Left lung (tissue), 14 donors: ENCODE measurements at places on chromosomes 7 and 10. TPM values are rescaled to one million over a fixed set of nuclear protein-coding genes. Genes with fewer than 3 reads are reported as not detected.
A peak's percentile ranks its signal among the peaks of the same experiment; 100 is the strongest.

GRCh38 chr10:62694537-62695126 is 109.9 kb upstream of the ADO start:
- no peak for DNase-seq

GRCh38 chr7:23474094-23474828 is 4.0 kb upstream of the IGF2BP3 start:
- peak; percentile 94 for DNase-seq

- DNase-seq = no peak
Measured at GRCh38 chr10:104308439-104308903, 29.8 kb downstream of the ITPRIP start.

DNA sequence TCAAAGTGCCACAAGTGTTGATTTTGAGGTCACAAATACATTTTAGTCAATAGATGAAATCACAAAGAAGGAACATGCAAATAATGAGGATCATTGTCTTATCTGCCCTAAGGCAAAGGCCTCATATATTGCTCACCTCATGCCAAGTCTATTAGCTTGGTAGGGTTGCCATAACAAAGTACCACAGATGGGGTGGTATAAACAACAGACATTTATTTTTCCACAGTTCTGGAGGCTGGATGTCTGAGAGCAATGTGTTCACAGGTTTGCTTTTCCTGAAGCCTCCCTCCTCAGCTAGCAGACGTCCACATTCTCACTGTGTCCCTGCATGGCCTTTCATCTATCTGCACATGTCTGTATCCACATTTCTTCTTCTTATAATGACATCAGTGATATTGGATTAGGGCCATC is 59.6 kb downstream of the RELN start:
- DNase-seq = no peak

DNA sequence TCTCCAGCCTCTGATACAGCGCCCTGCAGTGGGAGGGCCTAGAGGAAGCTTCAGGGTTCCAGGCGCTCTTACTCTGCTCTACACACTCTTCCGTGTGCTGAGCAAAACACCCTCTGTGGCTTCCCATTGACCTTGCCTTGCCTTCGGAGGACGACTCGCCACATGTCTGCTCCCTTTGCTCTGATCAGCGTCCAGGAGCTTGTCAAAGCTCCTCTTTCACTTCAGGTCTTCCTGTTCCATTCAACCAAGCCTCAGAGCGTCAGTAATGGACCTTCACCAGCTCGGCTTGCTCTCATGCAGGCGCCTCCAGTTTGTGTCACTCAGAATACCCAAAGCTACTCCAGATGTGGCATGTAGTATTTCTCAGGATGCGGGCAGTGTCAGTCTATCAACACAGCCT is 173.9 kb downstream of the ARID5B start:
- DNase-seq = no peak

GRCh38 chr10:6347391-6347951 is 144.7 kb downstream of the PFKFB3 start:
- no peak for DNase-seq

GRCh38 chr7:94276795-94277194 is 117.9 kb upstream of the COL1A2 start:
- peak; percentile 60 for DNase-seq

GRCh38 chr10:42979181-42979580 is 97.7 kb upstream of the RET start:
- DNase-seq = no peak

DNA sequence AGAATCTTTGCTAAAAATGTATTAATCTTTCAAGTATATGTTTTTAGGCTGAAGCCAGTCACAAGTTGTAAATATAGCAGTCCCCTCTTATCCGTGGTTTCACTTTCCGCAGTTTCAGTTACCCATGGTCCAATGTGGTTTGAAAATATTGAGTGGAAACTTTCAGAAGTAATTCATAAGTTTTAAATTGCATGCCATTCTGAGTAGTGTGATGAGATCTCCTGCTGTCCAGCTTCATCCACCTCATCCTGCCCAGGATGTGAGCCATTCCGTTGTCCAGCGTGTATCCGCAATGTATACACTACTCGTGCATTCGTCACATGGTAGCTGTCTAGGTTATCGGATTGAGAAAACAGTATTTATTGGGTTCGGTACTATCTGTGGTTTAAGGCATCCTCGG is 12.2 kb downstream of the PDCD4 start:
- no peak for DNase-seq

DNA sequence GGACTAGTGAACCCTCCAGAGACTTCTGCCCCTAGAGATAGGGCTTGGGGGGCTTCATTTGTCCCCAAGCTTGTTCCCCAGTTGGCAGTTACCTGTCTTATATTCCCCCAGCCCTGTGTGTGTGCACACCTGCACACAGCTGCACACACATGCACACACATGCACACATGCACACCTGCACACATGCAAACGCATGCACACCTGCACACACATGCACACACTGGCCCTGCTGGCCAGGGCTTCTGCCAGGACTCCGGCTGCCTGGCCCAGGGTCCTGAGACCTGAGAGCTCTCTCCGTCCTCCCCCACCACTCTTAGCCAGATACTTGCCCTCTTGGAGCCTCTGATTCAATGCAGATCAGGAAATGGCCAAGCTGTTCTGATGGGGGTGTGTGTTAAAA is 6.7 kb downstream of the ZMIZ1 start:
- DNase-seq = peak; percentile 62

GRCh38 chr10:16754765-16755164 is 62.5 kb downstream of the RSU1 start:
- DNase-seq = no peak

GRCh38 chr7:68200051-68200670 is 1203.5 kb downstream of the TYW1 start:
- no peak for DNase-seq

DNA sequence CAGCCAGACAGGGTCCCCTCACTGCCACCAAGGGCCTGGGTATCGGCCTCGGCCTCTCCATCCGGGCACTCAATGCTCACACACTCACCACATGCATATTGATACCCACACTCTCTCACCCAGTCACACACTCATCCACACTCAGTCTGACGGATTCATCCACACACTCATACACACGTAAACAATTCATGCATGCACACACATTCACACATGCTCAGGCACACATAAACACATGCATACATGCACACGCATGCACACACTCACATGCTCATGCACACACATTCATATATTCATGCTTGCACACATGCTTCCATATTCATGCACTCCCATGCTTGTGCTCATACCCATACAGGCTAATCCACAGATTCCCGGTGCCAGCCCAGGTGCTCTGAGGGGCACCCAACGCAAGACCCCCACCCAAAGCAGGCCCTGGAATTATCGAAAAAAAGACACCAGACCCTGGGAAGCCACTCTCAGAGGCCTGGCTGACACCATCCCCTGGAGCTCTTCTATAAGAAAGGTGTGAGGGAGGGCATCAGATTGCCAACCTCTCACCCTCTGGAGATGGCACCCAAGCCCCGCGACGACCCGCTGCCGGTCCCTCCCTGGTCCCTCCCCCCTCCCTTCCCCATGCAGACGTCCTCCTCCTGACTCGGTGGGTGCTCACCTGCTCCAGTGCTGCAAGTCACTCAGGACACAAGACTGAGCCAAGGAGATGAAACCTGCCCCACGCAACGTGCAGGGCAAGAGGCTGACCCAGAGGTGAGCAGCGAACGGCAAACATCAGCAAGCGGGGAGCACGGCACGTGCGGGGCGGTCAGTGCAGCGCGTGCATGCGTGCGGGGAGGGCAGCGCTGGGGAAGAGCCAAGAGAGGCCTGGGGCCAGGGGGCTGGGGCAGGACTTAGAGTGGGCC is 15.2 kb downstream of the STK32C start:
- peak; percentile 31 for DNase-seq

DNA sequence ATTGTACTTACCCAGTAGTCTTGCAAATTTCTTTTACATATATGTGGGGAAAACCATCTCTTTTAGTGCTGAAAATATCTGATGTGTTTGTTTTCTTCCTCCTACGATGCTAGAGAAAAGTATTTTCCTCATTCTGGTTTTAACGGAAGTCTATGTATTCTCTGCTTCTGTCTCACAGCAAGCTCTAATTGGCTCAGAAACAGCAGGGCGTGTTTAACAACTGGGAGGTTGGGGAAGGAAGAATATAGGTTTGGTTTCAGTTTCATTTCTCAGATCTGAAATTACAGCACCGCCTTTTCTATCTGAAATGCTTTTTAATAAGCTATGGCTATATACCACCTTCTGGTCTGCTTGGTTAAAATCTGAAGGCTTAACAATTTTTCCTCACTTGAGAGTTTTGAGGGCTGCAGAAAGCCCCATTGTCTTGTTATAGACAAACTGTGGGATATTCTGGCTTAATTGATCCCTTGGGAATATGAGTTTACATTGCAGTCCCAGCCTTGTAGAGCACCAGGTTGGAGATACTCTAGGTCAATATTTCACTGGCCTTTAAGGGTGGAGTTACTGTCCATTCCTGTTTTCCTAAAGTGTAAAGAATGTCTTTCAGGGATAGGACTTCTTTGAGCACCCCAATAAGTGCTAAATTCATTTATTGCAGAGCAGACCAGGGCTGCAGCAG is at the start of gene SAMD9:
TSS of gene SAMD9 (minus strand) at position 128 of the 679 bp plus-strand sequence. CDS start 11,882 bp downstream, outside the sequence.
- DNase-seq = no peak

DNA sequence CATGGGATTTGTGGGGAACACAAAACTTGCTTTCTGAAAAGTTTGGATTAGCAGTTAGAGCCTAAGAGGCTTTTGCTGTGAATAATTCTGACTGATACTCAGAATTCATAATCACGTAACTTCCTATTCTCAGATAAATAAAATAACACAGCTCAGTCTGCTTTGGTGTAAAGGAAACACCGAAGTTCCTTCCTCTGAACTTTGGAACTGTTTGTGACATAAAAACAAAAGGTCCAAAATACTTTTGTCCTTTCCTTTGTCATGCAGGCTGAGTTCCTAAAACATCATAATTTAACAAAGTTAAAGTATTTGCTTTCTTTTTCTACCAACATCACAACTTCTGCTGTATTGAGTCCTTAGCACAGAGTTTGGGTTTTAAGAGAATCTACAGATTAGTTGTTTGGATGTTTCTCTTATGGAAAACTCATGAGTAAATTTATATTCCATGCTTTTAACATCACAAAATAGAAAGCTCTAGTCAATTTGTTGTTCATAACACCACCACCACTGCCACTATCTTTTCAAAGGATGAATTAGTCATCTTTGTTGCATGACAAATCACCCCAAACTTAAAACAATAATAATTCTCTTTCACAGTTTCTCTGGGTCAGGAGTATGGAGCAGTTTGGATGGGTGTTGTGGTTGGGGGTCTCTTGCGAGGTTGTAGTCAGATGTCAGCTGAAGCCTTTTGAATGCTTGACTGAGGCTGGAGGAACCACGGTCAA is 123.4 kb downstream of the REEP3 start:
- DNase-seq = no peak

GRCh38 chr10:78433076-78433595 is 399.5 kb downstream of the RPS24 start:
- no peak for DNase-seq

DNA sequence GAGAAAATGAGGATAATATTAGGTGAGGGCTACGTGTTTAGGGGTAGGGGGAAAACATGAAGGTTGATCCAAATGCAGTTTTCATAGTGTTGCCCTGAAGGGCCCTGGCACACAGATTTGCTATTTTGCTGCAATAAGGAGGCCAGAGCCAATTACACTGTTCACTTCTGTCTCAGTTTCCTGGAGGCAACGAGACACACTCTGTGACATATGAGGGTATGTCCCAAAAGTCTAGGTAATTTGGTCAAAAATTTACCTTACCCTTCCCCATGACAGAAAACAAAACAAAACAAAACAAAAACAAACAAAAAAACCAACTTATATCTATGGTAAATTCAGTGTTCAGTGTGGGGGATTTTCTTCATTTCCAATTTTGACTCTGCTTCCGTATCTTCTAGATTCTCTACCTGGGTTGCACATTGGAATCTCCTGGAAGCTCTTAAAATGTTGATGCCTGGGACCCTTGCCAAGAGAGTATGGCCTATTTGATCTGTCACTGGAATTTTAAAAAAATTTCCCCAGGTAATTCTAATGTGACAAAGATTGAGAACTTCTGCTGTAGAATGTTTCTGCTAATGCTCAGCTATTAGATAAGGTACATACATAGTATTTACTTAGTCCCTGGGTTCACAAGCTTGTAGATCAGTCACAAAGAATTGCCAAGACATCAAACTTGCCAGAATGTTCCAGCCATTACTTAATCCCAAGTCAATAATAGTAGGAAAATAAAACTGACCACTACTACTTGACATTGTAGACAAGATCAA is 139.5 kb downstream of the SEMA3E start:
- no peak for DNase-seq

SFRP5 gene
- total RNA-seq = 1.9 TPM

EMX2 gene
- not detected for total RNA-seq

IRF5 gene
- 18.2 TPM for total RNA-seq

ARL3 gene
- 10.3 TPM for total RNA-seq

ZNF488 gene
- total RNA-seq = 0.38 TPM

GRID2IP gene
- 0.21 TPM for total RNA-seq
